Osteocyte (in vitro differentiated cells): ENCODE measurements at places on chromosomes 1 and 21. TPM values are rescaled to one million over a fixed set of nuclear protein-coding genes. Genes with fewer than 3 reads are reported as not detected.

DNA sequence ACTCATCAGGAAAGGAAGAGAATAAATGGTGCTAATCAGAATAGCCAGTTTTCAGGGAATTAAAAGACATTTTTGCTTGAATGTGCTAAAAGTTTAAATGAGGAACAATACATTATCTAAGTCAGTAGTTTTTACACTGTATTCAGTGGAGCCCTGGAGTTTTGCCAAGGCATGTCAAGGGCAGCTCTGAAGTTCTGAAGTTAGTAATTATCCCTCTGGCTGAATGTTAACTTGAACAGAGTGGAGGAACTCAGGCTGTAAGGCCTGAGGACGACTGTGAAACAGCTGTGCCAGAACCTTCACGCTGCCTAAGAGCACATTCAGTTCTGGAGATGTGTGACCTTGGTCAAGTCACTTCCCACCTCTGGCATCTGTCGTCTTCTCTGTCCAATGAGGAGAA lies 68.1 kb downstream of the EDEM3 start:
- DNase-seq = no peak

DNA sequence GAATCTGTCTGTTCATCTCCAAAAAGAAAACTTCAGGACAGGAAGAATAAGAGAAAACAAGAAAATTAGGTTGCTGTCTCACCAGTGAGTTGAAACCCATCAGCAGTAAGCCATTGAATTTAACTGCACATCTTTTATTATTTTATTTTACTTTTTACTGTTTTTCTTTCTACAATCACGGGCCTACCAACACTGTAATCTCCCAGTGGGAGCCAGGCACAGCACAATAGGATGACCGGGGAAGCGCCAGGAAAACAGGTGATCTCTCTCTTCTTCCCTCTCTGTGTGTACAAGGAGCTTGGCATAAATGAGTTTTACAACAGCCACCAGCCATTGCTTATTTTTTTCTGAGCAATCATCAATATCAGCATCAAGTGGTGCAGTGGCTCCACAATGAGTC lies 113.1 kb upstream of the ESRRG start:
- DNase-seq = no peak

Gene PBX1
- total RNA-seq = 27.9 and 29.7 TPM in 2 replicates

Gene OR2L5
- total RNA-seq = not detected in 2 replicates

Gene MPZ
- total RNA-seq = 0.44 and 0.81 TPM in 2 replicates

Gene HMGCS2
- total RNA-seq = not detected in 2 replicates

Gene BRINP2
- total RNA-seq = not detected in 2 replicates

DNA sequence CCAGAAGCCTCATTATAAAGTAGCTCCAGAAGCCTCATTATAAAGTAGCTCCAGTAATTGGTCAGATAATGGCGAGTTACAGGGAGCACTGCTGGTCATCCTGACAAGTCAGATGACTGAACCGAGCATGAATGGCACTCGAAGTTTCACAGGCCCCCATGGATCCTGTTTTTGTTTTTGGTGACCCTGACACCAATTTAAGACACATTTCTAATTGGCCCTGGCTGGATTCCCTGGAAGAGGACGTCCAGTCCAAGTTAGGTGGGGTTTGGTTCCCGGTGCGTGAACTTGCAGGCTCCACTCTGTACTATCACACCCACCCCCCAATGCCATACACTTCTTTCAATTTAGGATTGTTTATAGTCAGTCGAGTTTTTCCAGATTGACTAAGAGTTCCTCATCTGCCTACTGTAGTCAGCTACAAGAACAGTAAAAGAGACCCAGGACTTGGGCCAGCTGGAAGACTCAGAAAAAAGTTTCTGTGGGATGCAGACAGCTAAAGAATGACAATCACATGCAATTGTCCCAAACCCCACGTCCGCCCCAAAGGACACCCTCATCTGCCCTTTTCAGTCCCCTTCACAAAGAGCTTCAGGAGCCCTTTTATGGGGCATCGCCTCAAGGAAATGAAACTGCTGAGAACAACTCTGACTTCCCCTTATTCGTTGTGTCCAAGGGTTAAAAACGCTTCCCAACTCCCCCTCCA lies 2.7 kb downstream of the DHRS3 start:
- no peak for DNase-seq

DNA sequence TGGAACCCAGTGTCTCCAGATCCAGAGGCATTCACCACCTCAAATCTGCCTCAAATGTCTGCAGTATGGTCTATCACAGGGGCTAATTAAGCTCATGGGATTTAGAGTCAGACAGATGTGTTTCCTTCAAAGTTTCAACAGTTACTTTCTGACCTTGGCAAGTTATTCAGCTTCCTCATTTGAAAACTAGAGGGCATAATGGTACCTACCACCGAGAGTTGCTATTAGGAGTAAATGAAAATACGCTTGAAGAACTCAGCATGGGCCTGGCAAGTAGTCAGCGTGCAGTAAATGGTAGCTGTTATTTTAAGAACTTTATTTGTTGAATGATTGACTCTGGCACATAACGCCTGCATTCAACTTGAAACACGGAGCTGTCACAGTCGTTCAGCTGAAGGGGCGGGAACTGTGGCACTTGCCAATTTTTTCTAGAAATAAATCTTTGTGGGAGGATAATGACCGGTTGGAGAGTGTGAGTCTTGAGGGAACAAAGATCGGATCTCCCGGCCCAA lies 1.2 kb upstream of the CAP1 start:
- no peak for DNase-seq

Gene UBL4B
- not detected in 2 replicates for total RNA-seq

GRCh38 chr1:167661527-167662426 lies 31.7 kb downstream of the RCSD1 start:
- no peak for DNase-seq

GRCh38 chr21:45367402-45368351 lies 37.3 kb upstream of the COL18A1 start:
- no peak for DNase-seq

Gene SH2D5
- 0.18 and 0.46 TPM in 2 replicates for total RNA-seq

Gene ATP6V1G3
- total RNA-seq = not detected in 2 replicates

- DNase-seq = no peak
Observed at GRCh38 chr1:10283318-10283984, 73.1 kb downstream of the KIF1B start.

DNA sequence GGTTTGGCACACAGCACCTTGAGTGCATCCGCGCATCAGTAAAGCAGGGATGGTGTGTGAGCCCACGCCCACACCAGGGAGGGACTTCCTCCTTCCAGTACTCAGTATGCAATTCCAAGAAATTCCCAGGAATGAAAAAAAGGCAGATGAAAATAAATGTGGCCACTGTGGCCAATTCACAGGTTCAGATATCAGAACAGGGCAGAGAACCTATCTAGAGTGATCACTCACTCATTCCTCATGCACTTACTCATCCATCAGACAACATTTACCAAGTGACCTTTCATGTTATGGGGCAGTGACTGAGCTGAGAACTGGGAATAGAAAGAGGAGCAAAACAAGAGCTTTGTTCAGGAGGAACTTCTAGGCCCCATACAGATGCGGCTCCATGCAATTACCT lies 113.7 kb downstream of the ZSCAN20 start:
- DNase-seq = peak; percentile 57

DNA sequence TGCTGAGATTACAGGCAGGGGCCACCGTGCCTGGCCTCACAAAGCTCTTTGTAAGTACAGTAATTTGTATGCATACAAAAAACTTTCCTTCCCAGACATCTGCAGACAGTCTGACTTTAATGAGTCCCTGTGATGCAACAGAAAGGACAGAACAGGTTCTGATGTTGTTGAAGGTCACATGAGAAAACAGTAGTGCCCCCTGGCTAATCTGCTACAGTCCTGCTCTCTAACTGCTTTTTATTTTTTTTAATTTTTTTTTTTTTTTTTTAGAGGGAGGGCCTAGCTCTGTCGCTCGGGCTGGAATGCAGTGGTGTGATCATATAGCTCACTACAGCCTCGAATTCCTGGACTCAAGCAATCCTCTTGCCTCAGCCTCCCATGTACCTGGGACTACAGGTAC lies 36.7 kb downstream of the ACBD3 start:
- peak; percentile 40 for DNase-seq

DNA sequence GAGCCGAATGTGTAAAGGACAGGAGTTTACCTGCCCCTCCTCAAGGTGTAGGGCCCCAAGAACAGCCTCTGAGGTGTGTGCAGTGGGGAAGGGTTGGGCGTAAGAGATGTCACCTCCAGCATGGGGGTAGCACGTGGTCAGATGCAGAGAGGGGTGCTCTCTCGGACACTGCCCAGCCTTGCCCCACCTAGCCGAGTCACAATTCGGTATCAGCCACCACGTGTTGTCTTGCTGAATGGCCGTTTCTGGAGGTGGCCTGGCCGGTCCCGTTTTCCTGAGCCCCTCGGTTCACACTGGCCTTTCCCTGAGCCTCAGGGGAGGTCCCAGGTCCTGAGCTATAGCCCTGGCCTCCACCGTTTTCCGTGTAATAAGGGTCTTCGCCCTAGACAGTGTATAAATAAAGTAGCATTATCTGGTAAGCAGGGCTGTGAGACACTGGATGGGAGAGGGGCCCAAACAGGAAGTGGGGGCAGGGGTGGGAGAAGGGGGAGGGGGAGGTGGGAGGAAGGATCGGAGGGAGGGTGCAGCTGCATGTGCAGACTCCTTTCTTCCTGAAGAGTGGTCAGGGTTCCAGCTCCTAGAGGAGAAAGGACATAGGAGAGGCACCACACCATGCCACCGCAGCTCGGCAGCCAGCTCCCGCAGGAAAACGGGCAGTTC lies 23.3 kb downstream of the CD34 start:
- no peak for DNase-seq

DNA sequence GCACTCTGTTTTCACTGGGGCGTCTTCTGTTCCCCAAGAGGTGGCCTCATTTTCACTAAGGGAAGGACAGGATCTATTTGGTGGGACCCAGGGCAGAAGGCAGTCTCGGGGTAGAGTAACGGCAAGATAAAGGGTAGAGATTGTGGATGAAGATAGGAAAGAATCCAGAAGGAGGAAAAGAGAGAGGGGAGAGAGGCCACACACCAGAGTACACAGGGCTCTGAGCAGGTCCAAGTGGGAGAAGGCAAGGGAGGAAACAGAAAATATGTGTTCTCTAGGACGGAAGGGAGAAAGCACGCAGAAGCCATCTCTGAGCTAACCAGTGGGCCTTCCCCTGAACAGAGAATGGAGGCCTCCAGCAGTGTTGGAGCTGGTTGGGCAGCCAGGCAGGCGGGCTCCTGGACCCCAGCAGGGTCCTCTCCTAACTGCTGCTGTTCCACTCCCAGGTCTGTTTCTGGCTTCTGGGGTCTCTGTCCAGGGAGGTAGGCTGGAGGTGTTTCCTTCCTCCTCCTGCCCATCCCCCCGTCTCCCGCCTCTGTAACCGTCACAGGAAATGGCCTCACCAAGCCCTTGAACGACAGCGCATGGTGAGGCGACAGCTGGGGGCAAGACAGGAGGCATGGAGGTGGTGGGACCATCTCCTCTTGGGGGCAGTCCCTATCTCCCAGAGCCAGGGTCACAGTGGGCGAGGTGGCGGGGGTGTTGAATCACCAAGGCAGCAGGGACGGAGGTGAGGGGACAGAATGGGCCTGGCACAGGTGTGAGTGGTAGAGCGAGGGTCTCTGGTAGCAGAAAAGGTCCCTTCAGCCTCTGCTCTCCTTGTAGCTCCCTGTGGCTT lies 649 bp downstream of the PTPN7 start:
- DNase-seq = no peak

Gene TLR5
- total RNA-seq = not detected in 2 replicates

- no peak for DNase-seq
Observed at GRCh38 chr1:177984136-177984525, 14.3 kb upstream of the SEC16B start.

Gene EPHB2
- 32.5 and 33.6 TPM in 2 replicates for total RNA-seq

Gene TRIM45
- 5.0 and 6.3 TPM in 2 replicates for total RNA-seq

Gene RIPK4
- 2.4 and 2.7 TPM in 2 replicates for total RNA-seq

Gene TSPEAR
- total RNA-seq = not detected in 2 replicates

Gene C1orf21
- total RNA-seq = 31.8 and 39.6 TPM in 2 replicates

GRCh38 chr1:234628089-234628488 lies 18.1 kb upstream of the IRF2BP2 start:
- DNase-seq = no peak

GRCh38 chr1:167621780-167622313 lies 8.2 kb upstream of the RCSD1 start:
- DNase-seq = no peak

GRCh38 chr1:76625886-76626678 lies 241.2 kb upstream of the ST6GALNAC5 start:
- no peak for DNase-seq

DNA sequence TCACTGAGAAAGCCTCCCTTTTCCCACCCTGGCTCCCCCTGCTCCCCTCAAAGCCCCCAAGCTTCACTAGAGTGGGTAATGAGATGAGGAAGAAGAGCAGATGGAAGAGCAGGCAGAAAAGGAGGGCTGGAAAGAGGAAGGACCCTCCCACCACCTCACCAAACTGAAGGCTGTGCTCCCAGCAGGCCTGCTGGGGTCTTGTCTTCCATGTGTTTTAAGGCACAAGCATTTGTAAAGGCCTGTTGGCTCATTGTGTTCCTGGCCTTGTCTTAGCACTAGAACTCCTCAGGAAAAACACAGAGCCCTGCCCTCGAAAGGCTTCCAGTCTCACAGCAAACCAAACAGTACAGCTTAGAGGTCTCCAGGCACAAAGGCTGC lies 51.5 kb downstream of the TOMM20 start:
- DNase-seq = no peak

- no peak for DNase-seq
Observed at GRCh38 chr1:98981917-98982513, 22.6 kb downstream of the PLPPR5 start.

- no peak for DNase-seq
Observed at GRCh38 chr21:45839274-45839673, 142.3 kb upstream of the COL6A1 start.
